Activated T-helper 17 cell treated with anti-CD3 and anti-CD28 coated beads, Interleukin-2, amount 50 U/mL, for 72 hours (primary cell): ENCODE measurements at places on chromosomes 1 and 21. TPM values are rescaled to one million over a fixed set of nuclear protein-coding genes. Genes with fewer than 3 reads are reported as not detected.

The C1QA gene
- not detected for total RNA-seq

The ATP13A2 gene
- total RNA-seq: 24.2 TPM

DNA sequence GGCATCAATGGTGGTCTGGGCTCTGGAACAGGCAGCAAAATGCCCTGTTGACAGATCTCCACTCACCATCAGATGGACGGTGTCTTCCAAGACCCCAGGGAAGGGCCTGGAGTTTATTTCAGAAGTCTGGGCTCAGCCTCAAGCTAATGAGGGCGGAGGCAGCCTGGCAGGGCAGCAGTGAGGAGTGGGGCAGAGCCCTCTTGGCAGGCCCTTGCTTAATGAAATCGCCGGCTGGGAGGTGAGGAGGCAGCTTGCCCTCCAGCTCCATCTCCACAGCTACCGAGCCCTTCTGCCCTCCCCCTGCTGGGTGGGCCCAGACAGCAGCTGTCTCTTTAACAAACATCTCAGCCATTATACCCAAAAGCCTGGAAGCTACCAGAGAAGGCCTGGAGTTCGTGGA lies 22.0 kb upstream of the GRIK3 start:
- H3K36me3 ChIP-seq: no peaks in the 10 kb centered on the region
- no peak overlapping the region for H3K27ac ChIP-seq
- no peaks in the 10 kb centered on the region for H3K4me1 ChIP-seq
- peaks cover 9% of the 10 kb centered on the region for H3K27me3 ChIP-seq
- no peak overlapping the region for H3K4me3 ChIP-seq
- ATAC-seq: no peak

- H3K4me1 ChIP-seq: no peaks in the 10 kb centered on the region
- no peaks in the 10 kb centered on the region for H3K27me3 ChIP-seq
- no peaks in the 10 kb centered on the region for H3K36me3 ChIP-seq
- no peak overlapping the region for H3K4me3 ChIP-seq
- ATAC-seq: no peak
- H3K27ac ChIP-seq: no peak overlapping the region
These were observed 347.9 kb downstream of the LTN1 start for GRCh38 chr21:28644762-28645161.

DNA sequence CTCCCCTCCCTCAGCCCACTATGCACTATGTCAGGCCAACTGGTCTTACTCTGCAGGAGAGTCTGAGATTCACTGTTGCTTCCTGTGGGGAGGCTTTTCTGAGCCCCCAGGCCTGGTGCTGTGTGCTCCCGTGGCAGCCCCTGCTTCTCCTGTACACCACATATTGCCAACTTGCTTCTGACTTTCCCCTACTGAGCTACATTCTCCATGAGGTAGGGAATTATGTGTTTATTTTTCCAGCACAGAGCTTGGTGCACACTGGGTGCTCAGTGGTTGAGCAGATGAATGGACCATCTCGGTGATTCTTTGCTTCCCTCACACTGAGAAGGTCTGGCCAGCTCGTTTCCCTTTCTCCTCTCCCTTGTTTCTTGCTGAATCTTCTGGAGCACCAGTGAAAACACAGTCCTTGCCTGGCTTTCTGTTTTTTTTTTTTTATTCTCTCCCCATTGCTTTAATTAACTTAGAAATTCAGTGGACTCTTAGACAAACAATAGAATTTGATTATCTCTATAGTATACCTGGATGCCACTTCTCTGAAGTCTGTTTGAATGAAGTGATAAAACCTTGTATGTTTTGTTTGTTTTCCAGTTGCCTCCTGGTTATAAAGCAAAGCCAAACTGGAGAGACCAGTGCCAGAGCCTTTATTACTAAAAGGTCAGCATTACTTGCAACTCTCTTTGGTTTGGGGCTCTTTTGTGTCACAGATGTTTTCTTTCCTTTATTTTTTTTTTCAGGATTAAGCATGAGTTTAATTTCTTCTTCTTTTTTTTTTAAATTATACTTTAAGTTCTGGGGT lies 50.3 kb upstream of the CNIH3 start:
- no peak for ATAC-seq
- no peak overlapping the region for H3K27ac ChIP-seq
- no peaks in the 10 kb centered on the region for H3K4me1 ChIP-seq
- no peaks in the 10 kb centered on the region for H3K27me3 ChIP-seq
